Erythroblast (primary cell): ENCODE measurements at places on chromosomes 2 and 18.

DNA sequence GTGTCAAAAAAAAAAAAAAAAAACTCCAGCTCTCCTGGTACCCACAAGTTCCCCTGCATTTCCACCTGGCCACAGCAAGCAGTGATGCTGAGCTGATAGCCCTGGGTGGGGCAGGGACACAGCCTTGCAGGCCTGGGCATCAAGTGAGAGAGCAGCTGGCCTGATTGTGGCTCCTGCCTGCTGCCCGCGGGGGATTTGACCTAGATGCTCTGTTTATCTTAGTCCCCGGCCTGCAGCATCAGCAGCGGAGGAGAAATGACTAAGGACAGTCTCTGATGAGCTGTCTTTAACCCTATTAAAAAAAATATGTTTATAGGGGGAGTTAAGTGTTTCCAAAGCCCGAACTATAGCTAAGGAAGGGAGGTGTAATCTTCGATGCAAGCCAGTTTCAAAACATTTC, 102.6 kb downstream of the MTCL1 start:
- DNase-seq = no peak

DNA sequence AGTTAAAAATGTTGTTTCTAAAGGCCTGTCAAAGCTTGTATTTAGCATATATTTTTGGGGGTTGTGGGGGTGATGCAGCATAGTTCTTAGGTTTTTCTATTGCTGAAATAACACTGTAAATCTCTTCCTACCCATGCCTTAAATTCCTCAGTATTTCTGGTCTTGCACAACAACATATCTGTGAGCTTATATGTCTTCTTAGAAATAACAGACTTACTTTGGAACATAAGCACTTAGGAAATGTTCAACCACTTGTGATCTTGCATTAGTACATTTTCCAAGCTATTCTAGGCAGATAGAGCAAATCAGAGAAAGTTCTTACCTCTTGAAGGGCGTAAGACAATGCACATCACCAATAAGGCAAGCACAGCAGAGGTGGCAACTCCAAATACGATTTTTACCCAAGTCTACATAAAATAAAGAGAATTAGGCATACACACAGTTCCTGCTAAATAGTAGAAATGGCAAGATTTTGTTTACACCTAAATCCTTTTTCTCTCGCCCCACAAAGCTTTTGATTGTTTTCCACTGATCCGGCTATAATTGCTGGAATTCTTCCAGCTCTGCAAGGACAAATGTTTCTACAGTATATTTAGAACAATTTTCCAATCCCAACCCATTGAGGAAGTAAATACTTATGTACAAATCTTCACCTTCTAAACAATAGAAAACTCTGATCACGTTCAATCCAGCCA, 512 bp downstream of the FAP start:
- DNase-seq = no peak

DNA sequence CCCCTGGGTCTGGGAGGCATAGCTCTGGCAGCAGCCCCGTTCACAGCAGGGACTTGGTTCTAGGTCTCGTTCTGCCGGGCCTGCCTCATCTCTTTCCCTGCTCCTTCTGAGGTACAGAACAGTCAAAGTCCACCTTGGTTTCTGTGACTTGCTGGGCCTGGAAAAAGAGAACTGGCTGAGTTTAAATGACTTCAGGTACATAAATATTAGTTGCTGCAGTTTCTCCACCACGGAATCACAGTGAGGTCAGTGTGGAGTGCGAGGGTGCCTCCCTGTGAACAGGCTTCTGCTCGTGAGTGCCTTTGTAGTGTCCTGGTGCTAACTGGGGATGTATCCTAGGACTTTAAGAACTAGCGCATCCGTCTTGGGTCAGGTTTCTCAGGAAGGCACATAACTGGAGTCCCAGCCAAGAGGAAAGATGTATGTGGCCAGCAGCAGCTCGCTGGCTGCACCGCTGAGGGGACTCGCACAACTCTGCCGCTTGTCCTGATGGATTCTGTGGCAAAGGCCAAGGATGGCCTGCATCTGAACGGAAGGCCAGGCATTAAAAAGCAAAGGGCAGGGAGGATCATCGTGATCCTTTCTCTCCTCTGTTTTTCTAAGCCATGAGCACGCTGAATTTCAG, 188.6 kb downstream of the SH3RF3 start:
- DNase-seq = no peak

GRCh38 chr2:127657232-127657595, 11.3 kb downstream of the GPR17 start:
- no peak for DNase-seq

DNA sequence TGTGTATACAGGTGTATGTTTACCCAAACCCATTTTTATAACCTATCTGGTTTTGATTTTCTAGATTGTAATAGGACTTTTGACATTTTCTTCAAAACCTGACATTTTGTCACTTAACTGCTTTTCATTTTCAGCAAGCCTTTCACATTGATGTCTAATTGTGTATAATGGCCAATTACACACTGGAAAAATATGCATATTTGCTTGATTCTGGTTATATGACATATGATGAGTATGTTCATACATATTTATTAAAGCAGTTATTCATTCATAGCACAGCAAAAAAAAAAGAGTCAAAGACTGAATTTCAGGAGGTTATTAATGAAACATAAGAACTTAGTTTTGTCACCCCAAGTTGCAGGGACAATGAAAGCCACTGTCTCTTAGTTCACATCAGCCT, 307.7 kb upstream of the TNP1 start:
- DNase-seq = no peak

DNA sequence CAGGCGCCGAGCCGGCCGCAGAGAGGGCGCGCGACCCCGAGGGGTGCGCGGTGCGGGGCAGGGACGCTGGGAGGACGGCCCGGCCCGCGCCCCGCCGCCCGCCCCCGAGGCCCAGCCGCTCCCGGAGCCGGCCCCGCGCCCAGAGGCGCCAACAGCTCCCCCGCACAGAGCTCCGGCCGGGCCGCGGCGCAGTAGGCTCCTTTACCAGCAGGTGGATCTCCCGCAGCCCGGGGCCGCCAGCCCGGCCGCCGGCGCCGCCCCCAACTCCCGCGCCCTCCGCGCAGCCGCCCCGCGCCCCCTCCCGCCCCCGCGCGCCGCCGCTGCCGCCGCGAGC, 258 bp downstream of the MGAT4A start:
- peak; percentile 66 for DNase-seq

DNA sequence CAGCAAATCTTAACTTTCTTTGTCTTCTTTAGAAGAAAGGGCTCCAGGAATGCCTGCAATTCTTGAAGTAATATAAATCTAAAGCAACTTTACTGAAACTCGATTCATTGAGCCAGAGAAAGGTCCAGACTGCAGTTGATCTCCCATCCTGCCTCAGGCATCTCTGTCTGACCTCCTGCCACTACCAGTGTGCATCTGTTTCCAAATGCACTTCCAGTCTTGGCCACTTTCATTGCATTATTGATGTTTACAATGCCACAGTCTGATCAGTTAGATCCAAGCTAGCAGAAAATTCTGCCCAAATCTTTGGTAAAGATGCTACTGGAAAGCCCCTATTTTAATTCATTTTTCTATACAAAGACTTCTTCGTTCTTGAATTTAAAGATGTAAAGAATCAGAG, 158.0 kb downstream of the RAPGEF4 start:
- DNase-seq = no peak

DNA sequence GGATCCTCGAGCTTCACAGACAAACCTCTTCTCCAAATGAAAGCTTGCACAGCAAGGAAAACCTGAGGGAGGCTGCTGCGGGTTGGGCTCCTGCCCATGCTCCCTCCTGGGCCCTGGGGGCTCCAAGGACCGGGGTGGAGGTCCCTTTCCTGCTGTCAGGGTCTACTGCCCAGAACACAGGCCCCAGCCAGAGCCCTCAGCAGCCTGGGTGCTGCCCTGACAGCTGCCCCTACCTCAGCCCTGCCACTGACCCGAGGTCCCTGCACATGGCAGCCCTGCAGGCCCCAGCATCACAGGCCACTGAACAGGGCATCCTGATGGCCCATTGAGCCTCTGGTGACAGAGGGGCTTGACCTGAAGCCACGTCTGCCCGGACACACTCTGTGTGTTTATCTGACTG, 41.0 kb downstream of the CROCC2 start:
- DNase-seq = no peak

DNA sequence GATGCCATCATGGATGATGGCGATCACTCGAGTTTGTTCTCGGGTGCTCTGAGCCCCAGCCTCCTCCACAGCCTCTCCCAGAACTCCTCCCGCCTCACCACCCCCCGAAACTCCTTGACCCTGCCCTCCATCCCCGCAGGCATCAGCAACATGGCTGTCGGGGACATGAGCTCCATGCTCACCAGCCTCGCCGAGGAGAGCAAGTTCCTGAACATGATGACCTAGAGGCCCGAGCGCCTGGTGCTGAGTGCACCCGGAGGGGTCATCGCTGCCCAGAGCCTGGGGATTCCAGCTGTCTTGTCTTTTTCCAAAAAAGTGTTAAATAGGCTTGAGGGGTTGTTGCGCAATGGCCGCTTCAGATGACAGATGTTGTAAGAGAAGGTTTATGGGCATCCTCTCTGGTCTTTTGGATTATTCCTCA, 254.8 kb downstream of the GLI2 start:
- DNase-seq = no peak

DNA sequence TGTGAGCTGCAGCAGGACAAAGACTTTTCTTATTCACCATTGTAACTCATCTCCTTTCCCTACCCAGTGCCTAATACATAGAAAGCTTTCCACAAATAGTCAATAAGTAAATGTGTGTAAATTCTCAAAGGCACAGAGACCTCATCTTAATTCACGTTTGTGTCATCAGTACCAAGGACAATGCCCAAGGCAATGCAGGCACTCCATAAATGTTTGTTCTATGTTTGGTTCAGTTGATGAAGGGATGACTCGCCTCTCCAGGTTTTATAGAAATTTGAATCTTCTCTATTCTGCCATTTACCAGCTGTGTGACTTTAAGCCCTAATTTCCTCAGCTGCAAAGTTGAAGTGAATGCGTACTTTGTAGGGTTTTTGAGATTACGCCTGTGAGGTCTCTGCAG, 2.1 kb upstream of the MOGAT1 start:
- no peak for DNase-seq

GRCh38 chr2:85353876-85354285, 447 bp downstream of the RETSAT start:
- DNase-seq = peak; percentile 42

DNA sequence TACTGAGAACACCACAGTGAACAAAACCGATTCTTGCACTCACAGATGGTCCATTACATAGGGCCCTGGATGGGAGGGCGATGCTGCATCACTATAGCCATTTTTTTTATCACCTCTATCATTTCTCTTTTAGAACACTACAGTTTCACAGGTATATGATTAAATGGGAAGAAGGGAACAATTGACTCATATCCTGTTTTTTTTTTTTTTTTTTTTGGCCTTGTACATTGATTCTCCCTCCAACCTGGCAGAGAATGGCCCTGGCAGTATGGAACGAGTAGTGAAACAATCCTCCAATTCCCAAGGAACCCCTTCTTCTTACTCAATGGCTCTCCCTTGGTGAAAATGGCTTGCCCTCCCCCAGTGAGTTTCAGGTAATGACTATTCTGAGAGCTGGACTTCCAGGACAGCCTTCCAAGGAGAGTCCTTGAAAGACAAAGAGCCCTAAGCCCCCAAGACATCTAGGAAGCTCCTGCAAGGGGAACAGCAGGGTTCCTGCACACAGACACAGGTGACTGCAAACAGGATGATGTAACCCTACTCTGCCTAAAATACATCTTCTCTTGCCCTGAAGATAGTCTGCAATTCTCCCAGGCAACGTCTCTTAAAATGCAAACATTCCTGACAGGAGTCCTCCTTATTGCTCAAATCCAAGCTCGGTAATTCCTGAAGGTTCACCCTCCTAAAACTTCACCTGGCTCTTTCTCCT, 405.4 kb downstream of the SETBP1 start:
- DNase-seq = no peak

GRCh38 chr18:24736662-24737330, 276.4 kb downstream of the HRH4 start:
- DNase-seq = no peak

DNA sequence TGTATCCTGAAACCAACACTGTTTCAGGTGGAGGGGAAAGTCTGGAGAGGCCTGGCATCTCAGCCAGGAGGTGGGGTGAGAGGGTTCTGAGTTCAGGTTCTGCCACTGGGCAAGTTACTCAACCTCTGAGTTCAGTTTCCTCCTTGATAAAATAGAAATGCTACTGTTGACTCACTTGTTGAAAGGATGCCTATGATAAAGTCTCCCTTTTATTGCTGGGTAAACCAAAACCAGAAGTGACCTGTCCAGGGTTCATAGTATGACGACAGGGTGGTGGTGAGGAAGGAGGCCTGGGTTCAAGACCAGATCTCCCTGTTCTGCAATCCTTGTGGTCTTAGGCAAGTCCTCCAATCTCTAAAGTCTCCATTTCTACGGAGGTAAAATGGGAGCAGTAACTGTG, 232.7 kb downstream of the PRKCE start:
- DNase-seq = no peak

DNA sequence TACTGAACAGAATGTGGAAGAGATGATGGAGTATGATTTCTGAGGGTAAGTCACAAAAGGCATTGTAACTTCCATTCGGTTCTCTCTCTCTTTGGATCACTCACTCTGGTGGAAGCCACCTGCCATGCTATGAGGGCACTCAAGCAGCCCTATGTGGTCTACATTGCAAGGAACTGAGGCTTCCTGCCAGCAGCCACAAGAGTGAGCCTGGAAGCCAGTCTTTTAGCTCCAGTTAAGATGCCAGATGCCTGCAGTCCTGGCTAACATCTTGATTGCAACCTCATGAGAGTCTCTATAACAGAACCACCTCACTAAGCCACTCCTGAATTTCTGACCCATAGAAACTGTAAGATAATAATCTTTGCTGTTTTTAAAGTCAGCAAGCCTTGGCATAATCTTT, 935.7 kb downstream of the LRP1B start:
- no peak for DNase-seq

DNA sequence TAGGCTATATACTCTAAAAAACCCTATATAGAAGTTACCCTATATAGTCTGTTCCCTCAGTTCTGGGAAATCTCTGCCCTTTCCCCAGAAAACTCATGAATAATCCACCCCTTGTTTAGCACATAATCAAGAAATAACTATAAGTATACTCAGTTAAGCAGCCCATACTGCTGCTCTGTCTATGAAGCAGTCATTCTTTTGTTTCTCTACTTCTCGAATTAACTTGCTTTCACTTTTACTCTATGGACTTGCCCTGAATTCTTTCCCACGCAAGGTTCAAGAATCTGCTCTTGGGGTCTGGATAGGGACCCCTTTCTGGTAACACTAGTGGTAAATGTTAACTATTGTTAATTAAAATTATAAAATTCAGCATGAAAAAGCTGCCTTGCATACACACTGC, 17.4 kb upstream of the AP1S3 start:
- DNase-seq = no peak

- no peak for DNase-seq
Observed at GRCh38 chr18:78144669-78145068, 834.9 kb upstream of the SALL3 start.

DNA sequence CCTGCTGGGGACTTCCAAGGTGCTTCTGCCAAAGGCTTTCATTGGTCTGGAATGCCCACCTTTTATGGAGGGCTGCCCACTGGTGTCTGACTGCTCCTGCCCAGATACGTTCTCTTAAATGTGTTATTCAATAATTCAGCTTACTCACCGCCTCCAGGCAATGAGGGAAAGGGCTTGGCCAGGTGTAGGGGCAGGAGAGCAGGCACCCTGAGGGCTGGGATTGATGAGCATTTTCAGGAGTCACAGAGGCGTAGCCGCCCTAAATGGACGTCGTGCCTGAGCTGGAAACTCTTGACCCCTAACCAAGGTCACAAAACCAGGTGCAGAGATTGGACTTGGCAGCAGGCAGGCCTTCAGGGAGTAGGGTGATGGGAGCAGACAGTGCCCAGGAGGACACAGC, 26.8 kb downstream of the MAL start:
- no peak for DNase-seq
